ENCODE measurements at places on chromosomes 6 and 20.

DNA sequence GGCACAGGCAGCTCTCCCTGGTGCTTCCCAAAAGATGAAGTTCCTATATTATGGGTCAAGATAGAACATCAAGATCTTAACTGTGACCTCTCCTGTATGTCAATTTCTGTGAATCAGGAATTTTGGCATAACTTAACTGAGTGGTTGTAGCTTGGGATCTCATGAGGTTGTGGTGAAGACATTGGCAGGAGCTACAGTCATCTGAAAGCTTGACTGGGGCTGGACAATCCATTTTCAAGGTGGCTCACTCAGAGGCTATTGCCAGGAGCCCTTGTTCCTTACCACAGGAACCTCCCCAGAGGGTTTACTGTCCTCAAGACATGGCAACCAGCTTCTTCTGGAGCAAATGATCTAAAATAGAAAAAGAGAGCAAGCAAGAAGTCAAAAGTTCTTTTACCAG is 252.2 kb downstream of the ADGB start:
- DNase-seq, result no peak

DNA sequence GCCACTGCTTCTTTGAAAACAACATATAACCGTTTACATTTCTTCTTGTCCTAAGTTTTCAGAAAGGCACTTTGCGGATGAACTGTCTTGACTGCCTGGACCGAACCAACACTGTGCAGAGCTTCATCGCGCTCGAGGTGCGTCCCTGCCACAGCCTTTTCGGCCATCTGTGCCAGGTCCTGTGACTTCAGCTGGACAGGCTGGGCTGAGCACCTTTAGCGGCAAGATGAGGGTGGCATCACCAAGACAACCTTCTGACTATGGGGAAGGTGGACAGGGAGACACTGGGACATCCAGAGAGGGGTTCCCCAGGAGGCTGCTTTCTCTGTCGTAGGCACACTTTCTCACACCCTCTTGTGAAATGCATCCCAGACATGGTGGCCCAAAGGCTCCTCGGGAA is 82.1 kb downstream of the SYNJ2 start:
- no peak for DNase-seq

GRCh38 chr6:168708984-168709383 is 268.0 kb downstream of the SMOC2 start:
- DNase-seq, result no peak

GRCh38 chr20:45303586-45304463 is 2.8 kb upstream of the RBPJL start:
- DNase-seq, result no peak

- DNase-seq, result no peak
Observed at GRCh38 chr20:57243480-57244220, 22.8 kb downstream of the BMP7 start.

- DNase-seq, result no peak
Observed at GRCh38 chr6:2344319-2344905, 99.0 kb upstream of the GMDS start.

DNA sequence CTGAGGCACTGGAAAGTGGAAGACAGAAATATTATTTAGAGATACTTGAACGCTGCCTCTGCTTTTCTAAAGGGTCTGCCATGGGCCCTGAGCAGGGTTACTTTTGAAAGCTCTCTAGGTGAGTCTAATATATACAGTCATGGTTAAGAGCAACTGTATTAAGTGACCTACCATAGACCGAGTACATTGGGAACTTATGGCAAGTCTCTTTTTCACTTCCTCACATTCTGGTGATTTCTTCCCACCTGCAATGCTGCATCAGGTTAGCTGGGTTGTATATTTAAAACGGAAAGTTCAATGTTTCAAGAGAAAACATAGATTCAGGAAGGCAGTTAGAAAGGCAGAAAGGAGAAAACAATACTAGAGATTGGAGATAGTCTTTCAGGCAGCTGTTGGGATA is 154.7 kb downstream of the PHF3 start:
- no peak for DNase-seq

DNA sequence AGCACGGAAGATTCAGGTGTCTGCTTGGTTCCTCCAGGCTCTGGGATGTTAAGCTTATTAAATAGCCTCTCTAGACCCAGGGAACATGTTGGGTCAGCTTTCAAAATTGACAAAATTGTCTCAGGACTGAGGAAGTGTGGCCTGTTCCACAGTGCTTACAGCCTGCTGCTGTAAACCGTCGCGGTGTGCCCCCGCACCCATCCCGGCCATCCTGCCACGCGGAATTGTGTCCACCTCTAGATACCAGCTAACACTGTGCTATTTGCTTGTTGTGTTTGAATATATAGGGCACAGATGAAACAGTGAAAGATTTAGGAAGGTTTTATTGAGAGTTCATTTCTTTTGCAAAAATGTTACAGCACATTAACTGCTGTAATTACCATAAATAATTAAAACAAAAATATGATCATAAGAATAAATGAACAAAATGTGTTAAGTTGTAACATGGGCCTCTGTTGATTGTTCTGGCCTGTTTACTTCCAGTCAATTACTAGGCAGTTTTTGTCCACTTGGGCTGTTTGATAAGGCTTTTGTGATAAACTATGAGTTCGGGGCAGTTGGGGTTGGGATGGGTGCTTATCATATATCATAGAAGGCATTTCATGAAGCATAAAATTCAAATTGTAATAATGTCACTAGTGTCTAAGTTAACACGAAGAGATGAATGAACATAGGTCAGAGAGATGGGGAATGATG is 77.4 kb downstream of the ARID1B start:
- no peak for DNase-seq

GRCh38 chr6:3526962-3527650 is 70.3 kb upstream of the SLC22A23 start:
- peak; percentile 76 for DNase-seq

- DNase-seq, result peak; percentile 60
Observed at GRCh38 chr20:23995905-23996666, 7.5 kb upstream of the GGTLC1 start.

- no peak for DNase-seq
Observed at GRCh38 chr6:11307226-11307625, 74.8 kb upstream of the NEDD9 start.

DNA sequence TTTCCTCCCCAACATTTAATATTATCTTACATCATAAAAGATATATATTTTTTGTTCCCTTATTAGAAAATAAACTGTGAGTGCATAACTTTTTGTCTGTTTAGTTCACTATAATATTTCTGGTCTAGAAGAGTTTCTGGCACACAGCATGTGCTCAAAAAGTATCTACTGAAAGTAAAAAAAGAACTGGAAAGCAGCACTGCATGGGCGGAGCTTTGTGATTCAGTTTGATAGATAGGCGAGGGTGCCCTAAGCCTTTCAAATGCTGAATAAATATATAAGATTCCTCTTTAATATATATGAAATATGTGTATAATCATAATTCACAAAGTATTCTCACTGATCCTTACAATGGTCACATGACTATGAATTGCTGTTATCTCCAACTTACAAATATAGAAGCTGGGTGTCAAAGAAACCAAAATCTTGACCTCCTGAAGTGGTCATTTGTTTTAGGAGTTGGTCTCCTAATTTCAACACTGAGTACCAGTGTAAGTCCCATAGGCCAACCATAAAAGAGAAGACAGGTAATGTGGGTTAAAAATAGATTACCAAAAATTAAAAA is 50.8 kb downstream of the OR2B2 start:
- no peak for DNase-seq

DNA sequence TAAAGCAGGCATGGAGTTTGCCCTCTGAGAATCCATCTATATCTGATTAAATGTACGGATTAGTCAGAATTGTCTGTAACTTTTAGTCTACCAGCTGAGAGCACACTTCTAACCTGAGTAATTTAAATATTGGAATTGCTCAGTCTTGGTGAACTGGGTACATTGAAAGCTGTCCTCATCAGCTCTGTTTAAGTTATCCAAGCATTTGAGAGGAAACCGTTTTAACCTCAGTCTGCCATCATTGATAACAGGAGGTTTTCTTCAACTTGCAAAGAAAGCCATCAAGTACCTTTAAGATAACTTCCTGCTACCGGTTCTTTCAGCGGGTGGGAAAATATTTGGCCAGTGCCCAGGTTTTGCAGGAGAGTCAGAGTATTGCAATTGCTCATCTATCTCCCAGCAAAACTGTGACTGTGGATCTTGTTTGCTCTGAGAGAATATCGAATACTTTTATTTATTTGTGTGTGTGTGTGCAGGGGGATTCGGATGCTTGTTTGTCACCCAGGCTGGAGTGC is 31.1 kb upstream of the F13A1 start:
- DNase-seq, result no peak

- DNase-seq, result peak; percentile 71
Observed at GRCh38 chr6:33428224-33428965, 8.5 kb downstream of the SYNGAP1 start.

DNA sequence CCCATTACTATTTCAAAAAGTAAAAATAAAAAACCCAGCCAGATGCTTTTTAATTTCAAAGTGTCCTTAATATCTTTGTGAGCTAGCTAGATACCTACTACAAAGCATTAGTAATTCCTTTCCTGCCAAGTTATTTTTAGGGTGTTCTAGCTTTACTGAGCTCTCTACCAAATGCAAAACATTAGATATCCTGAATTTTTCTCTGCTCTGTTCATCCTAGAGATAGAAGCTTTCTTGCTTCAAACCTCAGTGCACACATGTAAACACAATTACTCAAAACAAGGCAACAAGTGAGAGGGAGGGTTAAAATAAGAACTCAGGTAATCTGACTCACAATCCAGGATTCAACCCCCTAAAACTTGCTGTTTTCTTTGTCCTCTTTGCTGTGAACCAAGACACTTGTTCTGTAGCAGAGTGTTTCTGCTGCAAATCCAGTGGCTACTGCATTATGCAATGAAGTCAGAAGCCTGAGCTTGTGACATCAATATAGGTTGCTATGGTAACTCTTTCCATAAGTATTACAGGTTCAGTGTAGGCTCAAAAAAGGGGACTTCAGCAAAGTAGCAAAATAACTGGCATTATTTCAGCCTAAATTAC is 72.6 kb upstream of the STXBP5 start:
- peak; percentile 15 for DNase-seq

DNA sequence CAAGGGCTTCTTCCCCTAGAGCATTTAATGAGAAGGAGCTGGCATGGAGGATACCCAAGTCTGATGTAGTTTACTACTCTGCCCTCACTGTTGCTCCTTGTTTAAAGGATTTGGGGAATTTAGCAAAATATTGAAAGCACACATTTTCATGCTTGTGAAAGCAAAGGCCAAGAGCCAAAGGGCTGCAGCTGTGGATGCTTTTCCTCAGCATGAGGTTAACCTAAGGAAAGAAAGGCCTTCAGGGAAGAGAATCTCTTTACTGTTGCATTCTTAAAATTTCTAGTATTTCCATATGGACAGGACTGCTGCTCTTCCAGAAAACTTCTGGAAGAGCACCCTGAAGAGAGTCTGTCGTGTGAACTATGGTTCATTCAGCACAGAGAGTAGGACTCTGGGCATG is 45.9 kb upstream of the SASH1 start:
- no peak for DNase-seq

- DNase-seq, result no peak
Observed at GRCh38 chr20:12596863-12597262, 411.9 kb upstream of the SPTLC3 start.

DNA sequence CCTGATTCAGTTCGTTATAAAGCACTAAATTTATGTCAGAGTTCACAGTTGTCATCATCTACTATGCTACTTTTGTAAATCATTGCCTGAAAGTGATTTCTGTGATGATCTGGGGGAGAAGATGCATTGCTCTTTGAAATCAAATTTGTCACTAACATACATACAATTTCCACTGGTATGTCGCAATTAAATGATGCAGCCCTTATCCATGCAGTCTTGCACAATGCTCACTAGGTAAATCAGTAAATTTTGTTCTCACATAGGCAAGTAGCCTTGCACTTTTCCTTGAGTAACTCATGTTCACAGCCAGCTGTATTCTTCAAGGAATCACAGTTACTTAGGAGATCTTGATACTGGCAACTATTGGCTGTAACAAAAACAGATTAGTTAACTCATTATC is 20.8 kb downstream of the CRISP2 start:
- no peak for DNase-seq

- no peak for DNase-seq
Observed at GRCh38 chr6:6584310-6585002, 4.1 kb upstream of the LY86 start.

DNA sequence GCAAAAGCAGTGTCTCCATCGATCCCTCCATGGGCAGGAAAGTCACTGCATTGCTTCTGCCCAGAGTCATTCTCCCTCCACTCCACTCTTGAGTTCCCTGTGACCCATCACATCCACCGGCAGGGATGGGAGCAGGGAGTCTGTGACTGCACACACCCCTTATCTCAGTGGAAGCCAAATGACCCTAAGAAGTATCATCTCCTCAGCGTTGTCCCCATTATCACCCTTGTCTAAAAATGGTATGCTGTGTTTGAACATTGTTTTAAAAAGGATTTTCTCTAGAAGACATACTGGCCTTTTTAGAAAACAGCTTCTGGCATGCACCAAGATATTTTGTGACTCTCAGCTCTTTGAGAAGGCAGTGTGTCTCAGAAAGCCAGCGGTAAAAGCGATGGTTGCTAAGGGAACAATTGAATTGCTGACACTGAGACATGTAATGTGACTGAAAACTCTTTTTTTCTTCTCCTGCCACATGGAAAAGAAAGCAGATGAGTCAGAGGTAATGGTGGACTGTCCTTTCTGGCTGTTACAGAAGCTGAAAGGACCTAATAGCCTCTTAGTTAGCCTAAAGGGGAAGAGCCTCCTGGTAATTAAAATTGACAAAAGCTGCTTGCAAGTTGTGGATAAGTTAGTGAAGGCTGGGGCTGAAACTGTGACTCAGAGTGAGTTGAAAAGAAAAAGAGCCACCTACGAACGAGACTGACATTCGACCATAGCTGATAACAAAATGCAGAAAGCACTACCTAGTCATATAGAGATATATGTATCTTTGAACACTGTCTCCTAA is 120.5 kb downstream of the MAP3K7 start:
- DNase-seq, result no peak

DNA sequence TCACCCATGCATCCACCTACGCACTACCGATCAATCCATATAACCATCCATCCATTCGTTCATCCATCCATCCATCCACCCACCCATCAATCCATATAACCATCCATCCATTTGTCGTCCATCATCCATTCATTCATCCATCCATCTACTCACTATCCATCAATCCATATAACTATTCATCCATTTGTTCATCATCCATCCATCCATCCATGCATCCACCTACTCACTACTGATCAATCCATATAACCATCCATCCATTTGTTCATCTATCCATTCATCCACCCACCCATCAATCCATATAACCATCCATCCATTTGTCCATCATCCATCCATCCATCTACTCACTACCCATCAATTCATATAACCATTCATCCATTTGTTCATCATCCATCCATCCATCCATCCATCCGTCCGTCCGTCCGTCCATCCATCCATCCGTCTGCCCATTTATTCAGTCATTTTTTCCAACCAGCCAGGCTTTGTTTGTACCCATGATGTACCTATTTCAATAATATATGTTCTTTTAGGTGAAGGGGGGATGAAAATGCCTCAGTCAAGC is 6.1 kb upstream of the BPIFB6 start:
- no peak for DNase-seq

GRCh38 chr6:5151360-5151954 is 66.3 kb downstream of the PPP1R3G start:
- no peak for DNase-seq

GRCh38 chr20:47576516-47577033 is 74.9 kb downstream of the NCOA3 start:
- no peak for DNase-seq

GRCh38 chr6:169894377-169894960 is 143.0 kb downstream of the ERMARD start:
- no peak for DNase-seq
